ENCODE measurements at places on chromosomes 16 and 17.

DNA sequence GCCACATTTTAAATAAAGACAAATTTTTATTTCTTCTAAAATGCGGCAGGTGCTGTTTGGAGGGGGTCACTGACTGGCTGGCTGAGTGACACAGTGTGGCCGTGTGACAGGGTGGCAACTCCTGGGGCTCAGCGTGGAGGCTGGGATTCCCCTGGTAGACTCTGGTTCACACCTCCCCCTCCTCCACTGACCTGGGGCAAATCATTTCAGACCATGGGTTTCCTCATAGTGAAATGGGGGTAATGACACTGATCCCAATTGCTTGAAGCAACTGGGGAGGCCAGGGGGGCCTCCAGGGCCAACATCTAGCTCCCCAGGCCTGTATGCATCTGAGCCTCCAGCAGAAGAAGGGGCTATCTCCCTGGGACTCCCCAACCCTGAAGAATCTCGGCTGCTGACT lies 6.6 kb downstream of the HSD11B2 start:
- no peak for DNase-seq

GRCh38 chr16:55494994-55495421 lies 13.9 kb upstream of the LPCAT2 start:
- no peak for DNase-seq

DNA sequence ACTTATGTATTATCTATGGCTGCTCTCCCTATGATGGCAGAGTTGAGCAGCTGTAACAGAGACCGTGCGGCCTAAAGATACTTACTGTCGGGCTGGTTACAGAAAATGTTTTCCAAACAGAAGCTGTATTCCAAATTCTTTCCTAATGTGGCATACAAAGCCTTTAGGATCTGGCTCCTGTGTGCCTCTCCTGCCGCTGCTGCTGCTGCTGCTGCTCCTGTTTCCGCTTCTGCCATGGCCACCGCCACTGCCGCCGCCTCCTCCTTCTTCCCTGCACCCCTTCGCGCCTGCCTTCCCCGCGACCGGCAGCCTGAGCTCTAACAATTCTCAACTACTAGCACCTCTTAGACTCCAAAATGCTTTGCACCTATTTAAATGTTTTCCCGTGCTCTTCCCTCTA lies 263.9 kb upstream of the TBX2 start:
- DNase-seq: no peak

DNA sequence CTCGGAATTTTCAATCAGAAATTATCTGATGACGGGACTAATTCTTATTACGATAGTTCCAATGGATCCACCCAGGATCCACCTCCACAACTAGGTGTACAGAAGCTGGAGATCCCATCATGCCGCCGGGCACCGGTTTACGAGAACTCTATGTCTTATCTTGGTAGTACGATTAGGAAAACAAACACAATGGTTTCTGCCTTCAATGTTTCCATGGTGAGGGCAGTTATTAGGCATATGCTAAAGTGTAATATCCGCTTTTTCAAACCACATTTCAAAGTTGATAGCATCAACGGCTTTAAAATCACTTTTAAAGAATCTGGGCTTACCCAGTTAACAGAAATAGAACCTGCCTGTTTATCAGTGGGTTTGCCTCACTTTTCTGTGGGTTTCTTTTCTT lies 705.7 kb downstream of the MAF start:
- DNase-seq: no peak

DNA sequence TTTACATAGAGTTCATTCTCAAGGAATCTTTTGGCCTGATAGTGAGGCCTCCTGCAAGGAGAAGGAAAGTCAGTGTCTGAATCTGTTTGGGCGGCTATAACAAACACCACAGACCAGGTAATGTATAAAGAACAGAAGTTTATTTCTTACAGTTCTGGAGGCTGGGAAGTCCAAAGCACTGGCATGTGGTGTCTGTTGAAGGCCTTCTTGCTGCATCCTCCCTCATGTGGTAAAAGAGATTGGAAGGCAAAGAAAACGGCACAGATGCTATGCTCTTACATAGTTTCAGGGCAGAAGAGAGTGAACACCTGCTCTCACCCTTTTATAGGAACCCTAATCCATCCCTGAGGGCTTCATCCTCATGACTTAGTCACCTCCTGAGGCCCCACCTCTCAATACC lies 31.2 kb upstream of the DNAJA2 start:
- no peak for DNase-seq

- no peak for DNase-seq
Measured at GRCh38 chr16:86011532-86011931, 112.6 kb downstream of the IRF8 start.

GRCh38 chr17:28097901-28098300 lies 55.4 kb downstream of the NLK start:
- no peak for DNase-seq

Data from spinal cord (tissue), 10 donors.